Right ventricle myocardium inferior (tissue), 1 donor: ENCODE measurements at places on chromosomes 7 and 10.

GRCh38 chr10:78375854-78376785 is 342.5 kb downstream of the RPS24 start:
- DNase-seq: no peak

DNA sequence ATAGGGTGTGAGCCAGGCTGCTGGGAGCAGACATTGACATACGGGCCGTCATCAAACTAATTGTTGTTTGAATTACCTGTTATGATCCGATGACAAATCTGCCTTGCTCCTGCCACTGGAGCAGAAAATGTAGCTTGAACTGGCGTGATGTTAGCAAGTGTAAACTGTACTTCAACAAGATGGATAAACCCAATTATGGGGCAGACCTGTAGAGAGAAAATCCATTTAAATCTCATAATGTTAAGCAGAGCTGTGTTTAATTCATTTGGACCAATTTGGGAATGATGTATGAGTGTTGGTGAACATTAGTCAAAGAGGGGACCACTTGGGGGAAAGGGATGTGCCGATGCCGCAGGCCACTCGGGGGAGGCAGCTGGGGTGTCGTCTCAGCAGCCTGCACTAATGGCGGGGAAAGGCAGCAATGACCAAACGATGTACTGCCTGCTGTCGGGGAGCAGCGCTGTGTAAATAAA is 27.4 kb downstream of the TCF7L2 start:
- no peak for DNase-seq

DNA sequence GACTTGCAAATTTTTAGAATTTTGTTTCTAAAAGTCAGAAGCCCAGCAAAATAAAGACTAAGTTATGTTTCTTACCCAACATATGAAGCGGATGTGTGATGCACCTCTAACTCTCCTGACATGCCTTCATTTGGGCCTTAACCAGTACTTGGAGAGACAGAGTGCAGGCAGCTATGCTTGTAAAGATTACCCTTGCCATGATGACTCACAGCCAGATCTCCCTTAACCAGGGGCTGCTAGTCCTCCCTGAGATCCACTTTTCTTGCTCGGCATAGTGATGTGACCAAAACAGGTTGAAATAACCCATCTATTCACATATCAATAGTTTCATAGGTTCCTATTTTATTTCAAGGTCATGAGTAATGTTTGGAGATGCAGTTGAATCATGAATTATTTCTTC is 43.6 kb downstream of the PPP1R3A start:
- DNase-seq: no peak

DNA sequence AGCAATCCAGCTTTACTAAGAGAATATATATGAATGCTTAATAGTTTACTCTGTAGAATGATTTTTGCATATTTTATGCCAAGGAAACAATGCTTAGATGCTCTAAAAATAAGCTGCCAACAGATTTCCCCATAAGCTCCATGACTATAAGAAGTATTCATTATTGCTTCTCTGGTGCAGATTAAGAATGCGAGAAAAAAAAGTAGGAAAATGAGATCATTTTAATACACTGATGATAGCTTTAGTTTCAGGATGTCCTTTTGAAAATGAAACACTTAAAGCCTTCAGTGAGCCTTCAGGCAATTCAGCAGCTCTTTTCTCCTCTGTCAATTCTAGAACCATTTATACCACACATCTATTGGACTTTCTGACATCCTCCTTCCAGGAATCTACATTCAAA is 735.0 kb upstream of the POT1 start:
- no peak for DNase-seq
